NCI-H187 treated with DMSO at 0.1 percent for 48 hours (cell line): ENCODE measurements at places on chromosomes 1 and 21.

DNA sequence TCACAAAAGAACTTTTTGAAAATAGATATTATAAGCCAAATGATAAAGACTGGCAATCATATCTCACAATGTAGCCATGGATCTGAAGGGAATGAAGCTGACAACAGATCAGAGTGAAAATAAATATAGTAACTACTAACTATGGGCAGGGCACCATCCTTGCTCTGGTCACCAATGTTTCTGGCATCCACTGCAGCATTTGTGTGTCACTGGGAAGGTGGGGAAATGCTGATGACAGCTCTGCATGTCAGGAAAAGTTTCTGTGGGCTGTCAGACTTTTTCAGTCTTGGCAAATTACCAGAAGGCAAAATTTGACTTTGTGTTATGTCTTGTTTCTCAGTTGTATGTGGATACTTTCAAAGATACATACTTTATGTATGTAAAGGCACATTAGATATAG is 195.6 kb downstream of the ZNF326 start:
- no peak for DNase-seq

GRCh38 chr21:45739218-45740087 is 95.9 kb downstream of the PCBP3 start:
- no peak for DNase-seq

GRCh38 chr1:25599969-25600610 is 16.5 kb upstream of the MAN1C1 start:
- no peak for DNase-seq

DNA sequence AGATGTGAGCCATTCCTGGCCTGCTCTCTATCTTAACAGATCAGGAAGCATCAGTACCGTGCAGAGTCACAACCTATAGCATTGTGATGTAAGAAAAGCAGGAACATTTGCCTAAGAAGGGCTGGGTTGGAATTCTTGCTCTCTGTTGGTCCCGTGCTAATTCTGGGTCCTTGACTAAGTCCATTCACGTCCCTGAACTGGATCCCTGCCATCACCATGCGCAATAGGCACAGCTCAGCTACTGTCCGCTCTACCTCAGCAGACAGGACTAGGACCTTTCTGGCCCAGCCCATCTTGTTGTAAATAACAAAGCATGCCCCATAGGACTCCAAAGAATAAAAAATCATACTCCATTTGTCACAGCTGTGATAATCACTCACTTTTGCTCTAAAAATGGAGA is 175.0 kb downstream of the RGS7 start:
- DNase-seq: no peak

DNA sequence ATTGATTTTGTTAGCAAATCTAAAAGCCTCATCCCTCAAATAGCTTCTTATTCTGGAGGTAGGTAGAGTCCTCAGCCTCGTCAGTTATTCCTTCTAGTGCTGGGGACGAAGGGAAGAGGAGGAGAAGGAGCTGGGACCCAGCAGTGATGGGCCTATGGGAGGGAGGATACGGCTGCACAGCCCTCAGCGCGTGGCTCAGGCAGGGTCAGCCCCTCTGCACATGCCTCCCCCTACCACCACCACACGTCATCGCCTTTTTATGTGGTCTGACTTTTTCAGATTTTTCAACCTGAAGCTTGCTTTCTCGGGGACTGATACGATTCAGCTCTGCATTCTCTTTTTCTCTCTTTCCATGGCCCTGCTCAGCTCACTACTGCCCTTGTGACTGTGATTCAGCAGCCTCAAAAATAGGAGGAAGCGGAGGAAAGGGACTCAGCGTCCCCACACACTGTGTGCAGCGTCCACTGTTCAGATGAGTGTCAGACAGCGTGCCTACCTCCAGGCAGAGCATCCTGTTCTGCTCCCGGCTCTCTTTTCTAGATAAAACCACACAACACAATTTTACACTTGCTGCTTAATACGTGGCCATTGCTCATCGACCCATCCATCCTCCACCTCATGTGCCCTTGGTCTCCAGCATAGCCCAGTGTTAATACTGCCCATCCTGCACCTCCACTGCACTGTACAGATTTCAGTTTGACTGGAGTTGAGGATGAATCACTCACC is 827 bp downstream of the OR2B11 start:
- DNase-seq: no peak

- no peak for DNase-seq
Observed at GRCh38 chr1:245652660-245653427, 498.1 kb downstream of the KIF26B start.

DNA sequence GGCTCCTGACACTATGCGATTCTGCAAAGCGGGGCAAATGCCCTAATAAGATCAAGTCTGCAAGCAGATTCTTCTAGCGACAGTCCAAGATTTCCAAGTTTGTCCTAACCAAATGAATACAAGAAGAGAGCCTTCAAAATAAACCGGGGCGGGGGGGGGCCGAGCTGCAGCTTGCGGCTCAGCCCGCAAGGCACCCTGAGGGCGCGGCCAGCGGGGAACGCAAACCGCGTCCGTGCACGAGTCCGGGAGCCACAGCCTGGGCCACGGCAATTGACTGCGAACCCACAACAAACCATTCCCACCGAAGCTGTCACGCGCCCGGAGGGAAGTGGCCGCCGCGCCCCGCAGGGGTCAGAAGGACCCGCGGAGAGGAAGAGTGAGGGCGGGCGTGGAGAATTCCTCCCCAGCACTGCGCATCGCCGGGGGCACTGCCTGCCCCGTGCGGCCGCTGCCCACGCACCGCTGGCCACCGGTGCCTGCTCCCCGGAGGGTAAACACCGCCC is 687 bp downstream of the TGFBR3 start:
- no peak for DNase-seq

GRCh38 chr1:2290171-2290578 is 62.1 kb downstream of the SKI start:
- DNase-seq: no peak

- DNase-seq: no peak
Observed at GRCh38 chr1:192474080-192474683, 101.4 kb upstream of the RGS1 start.
